EH (cell line): ENCODE measurements at places on chromosomes 4 and X.

DNA sequence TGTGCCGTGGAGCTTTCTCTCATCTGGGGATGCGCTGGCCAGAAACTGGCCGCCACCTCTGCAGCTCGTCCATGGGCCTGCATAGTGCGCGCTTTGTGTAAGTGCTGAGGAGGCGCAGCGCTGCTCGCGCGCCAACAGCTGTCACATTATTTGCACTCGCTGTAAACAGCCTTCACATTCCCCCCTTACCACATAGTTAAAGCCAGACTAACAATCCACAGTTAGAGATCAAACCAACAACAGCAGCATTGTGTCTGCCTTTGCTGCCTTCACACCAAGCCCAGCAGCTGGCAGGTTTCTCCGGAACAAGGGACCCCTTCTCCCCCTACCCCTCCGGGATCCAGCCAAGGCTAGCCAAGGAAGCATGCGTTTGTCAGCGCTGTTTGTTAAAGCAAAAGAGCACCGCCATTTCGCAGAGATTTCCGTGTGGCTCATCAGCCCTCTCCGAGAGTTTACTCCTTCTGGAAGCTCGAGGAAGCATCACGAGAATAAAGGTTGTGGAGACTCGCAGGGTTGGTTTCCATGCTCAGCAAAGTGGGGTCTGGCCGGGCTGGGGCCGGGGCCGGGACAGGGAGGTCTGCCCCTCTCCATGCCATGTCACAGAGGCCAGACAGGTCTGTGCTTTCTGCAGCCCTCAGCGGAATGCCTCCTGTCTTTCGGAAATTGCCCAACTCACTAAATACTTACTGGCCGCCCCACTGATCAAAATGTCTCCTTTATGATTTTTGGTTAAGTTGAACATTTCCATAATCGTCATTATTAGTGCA lies 11.0 kb downstream of the BCOR start:
- DNase-seq, result no peak

DNA sequence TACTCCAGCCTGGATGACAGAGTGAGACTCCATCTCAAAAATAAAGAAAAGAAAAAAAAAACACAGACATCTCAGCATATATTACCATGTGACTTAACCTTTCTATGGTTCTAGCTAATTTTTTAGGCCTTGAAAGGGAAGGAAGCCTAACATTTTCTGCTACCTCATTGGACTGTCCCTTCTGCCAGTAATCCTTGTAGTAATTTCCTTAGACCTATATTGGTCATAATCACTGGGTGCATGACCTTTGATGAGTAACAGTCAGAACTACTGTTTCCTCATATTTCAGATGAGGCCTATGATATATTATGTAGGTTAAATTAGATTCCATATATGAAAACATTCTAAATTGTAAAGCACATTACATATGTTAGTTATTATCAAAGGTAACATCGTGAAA lies 9.6 kb downstream of the XIAP start:
- DNase-seq, result peak; percentile 31

- no peak for DNase-seq
Observed at GRCh38 chr4:167964766-167965373, 127.5 kb upstream of the ANXA10 start.

DNA sequence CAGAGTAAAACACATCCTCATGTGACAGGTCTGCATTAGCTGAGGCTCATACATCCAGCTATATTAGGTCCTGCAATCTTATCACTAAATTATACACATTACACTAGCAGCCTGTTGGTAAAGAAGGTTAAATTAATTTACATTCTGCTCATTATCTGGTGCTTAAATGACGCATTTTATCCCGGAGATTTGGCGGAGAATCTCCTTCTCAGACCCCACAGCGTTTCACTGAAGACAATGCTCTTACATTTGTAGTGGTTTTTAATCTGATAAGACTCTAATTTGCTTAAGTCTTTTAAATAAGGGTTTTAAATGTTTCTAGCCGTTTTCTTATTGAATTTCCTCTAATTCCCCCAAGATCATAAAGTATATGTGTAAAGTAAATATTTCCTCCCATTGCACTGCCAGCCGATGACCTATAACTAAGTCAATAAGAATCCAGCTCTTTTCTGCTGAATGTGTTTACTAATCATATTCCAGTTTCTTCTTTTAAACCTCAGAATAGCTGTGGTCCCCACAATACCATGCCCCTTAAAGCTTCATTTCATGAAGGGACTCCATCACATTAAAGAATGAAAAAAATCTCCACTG lies 2.1 kb upstream of the PITX2 start:
- DNase-seq, result no peak

GRCh38 chrX:47091149-47091775 lies 13.0 kb downstream of the RGN start:
- DNase-seq, result peak; percentile 12

DNA sequence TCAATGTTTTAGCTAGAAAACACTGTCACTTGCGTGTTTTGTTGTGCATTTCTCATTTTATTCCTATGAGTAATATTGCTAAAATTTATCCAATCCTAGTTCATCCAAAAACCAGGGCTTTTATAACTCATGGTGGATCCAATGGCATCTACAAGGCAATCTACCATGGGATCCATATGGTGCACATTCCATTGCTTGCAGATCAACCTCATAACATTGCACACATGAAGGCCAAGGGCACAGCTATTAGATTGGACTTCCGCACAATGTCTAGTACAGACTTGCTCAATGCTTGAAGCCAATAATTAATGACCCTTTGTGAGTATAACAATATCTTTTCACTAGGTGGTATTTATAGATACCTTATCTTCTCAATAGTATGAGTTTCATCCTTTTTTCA lies 57.2 kb upstream of the UGT2B7 start:
- DNase-seq, result no peak

DNA sequence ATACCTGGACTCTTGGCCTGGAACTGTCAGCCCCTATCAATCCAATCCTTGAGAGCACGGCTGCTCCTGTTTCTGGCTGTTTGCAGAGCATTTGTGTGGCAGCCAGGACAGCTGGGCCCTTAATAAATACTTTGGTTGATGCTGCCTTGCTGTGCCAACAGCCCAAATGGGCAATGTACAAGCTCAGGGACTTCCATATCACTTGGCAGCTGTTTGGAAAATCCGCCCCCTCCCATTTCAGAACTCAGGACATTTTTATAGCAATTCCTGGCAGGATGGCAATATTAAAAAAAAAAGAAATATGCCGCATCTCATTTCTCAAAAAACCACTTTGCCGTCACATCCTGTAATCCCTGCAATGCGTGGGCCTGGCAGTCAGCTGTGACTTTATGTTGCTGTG lies 218.9 kb downstream of the HS3ST1 start:
- no peak for DNase-seq

DNA sequence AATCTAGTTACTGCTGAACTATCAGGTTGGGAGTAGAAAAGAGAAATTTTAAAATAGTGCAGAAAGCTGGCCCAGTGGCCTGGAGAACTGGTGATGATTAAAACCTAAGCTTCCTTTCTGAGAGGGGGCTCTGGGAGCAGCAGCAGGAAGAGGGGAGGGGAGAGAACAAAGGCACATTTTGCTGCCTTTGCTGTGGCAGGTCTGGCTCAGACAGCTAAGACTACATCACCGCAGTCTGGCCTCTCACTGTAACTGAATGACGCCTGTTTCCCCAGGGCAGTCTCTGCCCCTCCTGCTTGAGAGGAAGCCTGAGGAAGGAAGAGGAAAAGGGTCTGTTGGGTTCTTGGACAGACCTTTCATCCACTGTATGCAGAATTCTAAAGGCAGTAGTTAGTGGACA lies 148.5 kb downstream of the FRAS1 start:
- DNase-seq, result no peak

DNA sequence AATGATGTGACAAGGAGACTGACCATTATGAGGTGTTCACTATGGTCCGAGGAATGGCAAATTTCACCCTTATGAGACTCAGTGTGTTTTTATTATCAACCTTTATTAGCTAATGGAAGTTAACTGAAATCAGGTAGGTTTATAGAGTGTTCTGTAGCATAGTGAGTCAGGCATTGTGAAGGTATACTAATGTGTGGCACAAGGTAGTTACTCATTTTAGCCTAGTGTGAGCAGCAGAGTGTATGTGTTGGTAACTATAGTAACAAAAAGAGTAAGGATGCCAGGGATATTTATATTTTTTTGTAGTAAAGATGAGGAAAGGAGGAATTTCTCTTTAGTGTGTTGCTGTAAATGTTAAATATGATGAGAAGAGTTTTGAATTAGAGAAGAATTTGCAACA lies 12.0 kb downstream of the PDLIM5 start:
- no peak for DNase-seq

DNA sequence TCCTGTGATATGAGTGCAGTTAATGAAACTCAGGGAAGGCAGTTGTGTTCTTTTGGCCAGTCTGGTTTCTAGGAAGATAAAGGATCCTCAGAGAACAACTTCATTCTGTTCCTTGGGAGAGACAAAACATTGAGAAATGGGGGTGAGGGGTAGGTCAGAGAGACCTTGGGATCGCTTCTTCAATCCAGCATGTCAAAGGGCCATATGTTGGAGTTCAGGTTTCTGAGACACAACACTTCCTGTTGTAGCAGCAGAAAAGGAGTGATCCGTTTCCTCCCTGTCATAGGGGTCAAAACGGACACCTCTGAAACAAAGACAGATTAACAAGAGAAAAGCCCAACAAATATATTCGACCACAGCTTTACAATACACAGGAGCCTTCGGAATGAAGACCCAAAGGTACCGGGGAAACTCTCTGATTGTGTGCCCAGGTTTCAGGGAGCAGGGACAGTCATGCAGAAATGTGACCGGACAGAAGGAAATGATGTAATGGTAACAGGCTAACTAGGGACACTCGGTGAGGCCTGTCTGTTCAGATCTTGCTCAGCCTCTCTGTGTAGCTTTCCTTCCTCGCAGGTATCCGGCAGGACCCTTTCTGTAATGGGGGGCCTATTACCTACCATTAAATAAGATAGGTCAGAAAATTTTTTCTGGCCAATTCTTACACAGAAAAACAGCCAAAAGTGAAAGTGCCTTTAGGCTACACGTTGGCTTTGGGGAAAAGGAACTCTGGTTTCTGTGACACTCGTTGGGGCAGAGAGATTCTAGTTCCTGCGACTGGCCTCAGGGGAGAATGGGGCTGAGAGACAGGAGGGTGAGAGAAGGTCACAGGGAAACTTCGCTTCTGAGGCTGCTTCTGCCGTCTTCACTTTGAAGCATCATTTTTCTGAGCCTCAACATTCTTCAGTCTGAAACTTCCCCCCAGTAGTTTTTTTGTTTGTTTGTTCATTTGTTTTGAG lies 103.3 kb upstream of the TLR3 start:
- DNase-seq, result no peak

DNA sequence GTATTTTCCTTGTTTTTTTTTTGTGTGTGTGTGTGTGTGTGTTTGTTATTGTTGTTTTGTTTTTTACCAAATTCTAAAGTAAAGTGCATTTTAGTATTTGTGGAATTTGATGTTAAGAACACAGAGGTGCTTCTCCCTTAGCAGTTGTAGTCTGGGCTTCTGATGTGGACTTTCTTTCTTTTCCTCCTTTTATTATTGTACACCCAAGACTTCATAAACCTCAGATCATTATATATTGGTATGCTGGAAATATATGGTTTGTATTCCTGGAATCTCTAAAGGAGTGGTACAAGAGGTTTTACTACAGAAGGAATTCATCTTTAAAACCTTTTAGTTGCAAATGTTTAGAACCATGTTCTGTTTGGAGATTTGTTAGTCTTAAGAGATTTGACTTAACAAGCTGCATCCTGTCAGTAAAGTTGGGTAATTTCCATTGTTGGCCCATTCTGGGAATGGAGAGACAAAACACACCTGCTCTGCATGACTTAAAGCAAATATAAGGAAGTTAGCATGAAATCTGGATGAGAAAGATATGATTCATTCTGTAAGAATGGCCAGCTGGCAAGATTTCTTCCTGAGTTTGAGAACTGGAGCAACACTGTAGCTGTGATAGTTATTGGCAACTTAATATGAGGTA lies 64.0 kb downstream of the SMAD1 start:
- DNase-seq, result peak; percentile 73

DNA sequence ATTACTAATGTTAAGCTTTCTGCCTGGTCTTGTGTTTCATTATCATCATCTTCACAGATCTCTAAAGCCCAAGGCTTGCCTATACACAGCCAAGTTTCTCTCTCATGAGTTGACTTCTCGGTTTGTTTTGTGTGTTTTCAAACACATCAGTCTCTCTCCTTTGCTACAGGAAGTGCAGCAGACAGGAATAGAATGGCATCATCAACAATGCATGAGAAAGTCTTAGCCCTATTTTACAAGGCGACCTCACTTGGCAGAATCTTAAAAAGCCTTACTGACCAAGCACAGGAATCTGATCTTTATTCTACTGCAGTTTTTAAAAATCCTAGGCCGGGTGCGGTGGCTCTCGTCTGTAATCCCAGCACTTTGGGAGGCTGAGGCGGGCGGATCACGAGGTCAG lies 36.8 kb downstream of the CC2D2A start:
- peak; percentile 82 for DNase-seq
